ENCODE measurements at places on chromosomes 3 and 15. TPM values are rescaled to one million over a fixed set of nuclear protein-coding genes. Genes with fewer than 3 reads are reported as not detected.

GRCh38 chr3:68764554-68764953, 167.8 kb downstream of the TAFA4 start:
- no peaks in the 10 kb centered on the region for H3K27me3 ChIP-seq
- no peak for DNase-seq
- no peaks in the 10 kb centered on the region for H3K4me1 ChIP-seq
- no peak overlapping the region for H3K4me3 ChIP-seq

- H3K4me3 ChIP-seq = no peak overlapping the region
- H3K27ac ChIP-seq = no peak overlapping the region
- no peaks in the 10 kb centered on the region for H3K27me3 ChIP-seq
- DNase-seq = no peak
- no peaks in the 10 kb centered on the region for H3K4me1 ChIP-seq
Measured at GRCh38 chr15:82742134-82742533, 32.5 kb upstream of the AP3B2 start.

GRCh38 chr3:134029734-134030378, at the start of gene SLCO2A1:
TSS of gene SLCO2A1 (minus strand) at chr3:134029925. CDS start at chr3:134029802, 123 bp downstream.
- no peaks in the 10 kb centered on the region for H3K36me3 ChIP-seq
- peaks cover 22% of the 10 kb centered on the region for H3K27me3 ChIP-seq
- no peaks in the 10 kb centered on the region for H3K4me1 ChIP-seq
- H3K4me3 ChIP-seq = peak within 1 kb of the TSS; percentile 53
- DNase-seq = peak; percentile 40
- H3K27ac ChIP-seq = no peak within 1 kb of the TSS

The IFT57 gene
- total RNA-seq = 67.5 TPM

GRCh38 chr3:12471241-12471640, 13.0 kb upstream of the TSEN2 start:
- no peak overlapping the region for H3K27ac ChIP-seq
- H3K4me3 ChIP-seq = no peak overlapping the region
- no peaks in the 10 kb centered on the region for H3K27me3 ChIP-seq
- peak; percentile 54 for DNase-seq

GRCh38 chr3:133734305-133734704, 11.9 kb upstream of the TF start:
- DNase-seq = no peak
- H3K4me1 ChIP-seq = no peaks in the 10 kb centered on the region
- no peak overlapping the region for H3K4me3 ChIP-seq
- no peaks in the 10 kb centered on the region for H3K27me3 ChIP-seq
- no peaks in the 10 kb centered on the region for H3K36me3 ChIP-seq
- H3K27ac ChIP-seq = no peak overlapping the region

DNA sequence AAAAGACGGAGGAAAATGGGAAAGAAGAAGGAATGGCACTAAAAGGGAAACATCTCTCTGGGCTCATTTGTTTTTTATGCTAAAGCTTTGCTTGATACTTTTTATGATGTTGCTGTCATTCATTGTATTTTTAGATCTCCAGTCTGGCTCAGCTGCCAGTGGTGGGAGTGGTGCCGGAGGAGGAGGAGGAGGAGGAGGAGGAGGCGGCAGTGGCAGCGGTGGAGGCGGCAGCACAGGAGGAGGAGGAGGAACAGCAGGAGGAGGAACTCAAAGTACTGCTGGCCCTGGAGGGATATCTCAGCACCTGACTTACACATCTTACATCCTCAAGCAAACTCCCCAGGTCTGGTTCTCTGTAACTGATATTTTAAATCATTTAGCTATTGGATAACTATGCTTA, 49.6 kb downstream of the MAP6D1 start:
- no peak overlapping the region for H3K27ac ChIP-seq
- no peak overlapping the region for H3K4me3 ChIP-seq
- no peaks in the 10 kb centered on the region for H3K36me3 ChIP-seq
- peak; percentile 25 for DNase-seq
- no peaks in the 10 kb centered on the region for H3K4me1 ChIP-seq

GRCh38 chr3:121974601-121975111, 47.4 kb downstream of the ILDR1 start:
- no peaks in the 10 kb centered on the region for H3K4me1 ChIP-seq
- no peaks in the 10 kb centered on the region for H3K36me3 ChIP-seq
- DNase-seq = no peak
- H3K27me3 ChIP-seq = no peaks in the 10 kb centered on the region
- no peak overlapping the region for H3K27ac ChIP-seq

DNA sequence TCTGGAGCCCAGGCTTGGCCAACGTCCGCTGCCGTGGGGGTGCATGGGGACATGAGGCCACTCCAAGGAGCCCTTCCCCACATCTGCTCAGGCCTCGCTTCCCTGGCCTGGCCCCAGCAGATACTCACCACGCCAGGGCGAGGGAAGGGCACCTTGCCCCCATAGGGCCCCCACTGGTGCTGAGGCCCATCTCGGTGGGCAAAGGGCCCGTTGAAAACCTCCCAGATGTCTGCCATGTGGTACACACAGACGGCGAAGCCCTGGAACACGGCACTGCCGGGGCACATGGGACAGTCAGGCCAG, 4.7 kb downstream of the SEMA3G start:
- H3K36me3 ChIP-seq = no peaks in the 10 kb centered on the region
- H3K4me1 ChIP-seq = no peaks in the 10 kb centered on the region
- no peaks in the 10 kb centered on the region for H3K27me3 ChIP-seq
- DNase-seq = no peak

The GOLGA8S gene
- not detected for total RNA-seq

- H3K4me3 ChIP-seq = no peak overlapping the region
- no peaks in the 10 kb centered on the region for H3K36me3 ChIP-seq
- no peaks in the 10 kb centered on the region for H3K27me3 ChIP-seq
- no peak overlapping the region for H3K27ac ChIP-seq
- H3K4me1 ChIP-seq = peaks cover 11% of the 10 kb centered on the region
Measured at GRCh38 chr3:141452045-141452444, 34.8 kb upstream of the RASA2 start.

The FGD5 gene
- total RNA-seq = 4.4 TPM

The GPR87 gene
- not detected for total RNA-seq

GRCh38 chr15:31871166-31871886, 159.0 kb upstream of the CHRNA7 start:
- peak overlapping the region; percentile 68 for H3K27ac ChIP-seq
- peak; percentile 37 for DNase-seq
- H3K4me3 ChIP-seq = peak overlapping the region; percentile 50
- H3K27me3 ChIP-seq = no peaks in the 10 kb centered on the region
- no peaks in the 10 kb centered on the region for H3K36me3 ChIP-seq

- no peaks in the 10 kb centered on the region for H3K27me3 ChIP-seq
- DNase-seq = peak; percentile 48
- H3K4me1 ChIP-seq = no peaks in the 10 kb centered on the region
Measured at GRCh38 chr3:111667621-111668239, 72.6 kb upstream of the ZBED2 start.

GRCh38 chr15:90711418-90711824, 5.7 kb upstream of the BLM start:
- no peaks in the 10 kb centered on the region for H3K27me3 ChIP-seq
- no peaks in the 10 kb centered on the region for H3K36me3 ChIP-seq
- H3K4me1 ChIP-seq = no peaks in the 10 kb centered on the region
- DNase-seq = no peak
- H3K4me3 ChIP-seq = no peak overlapping the region

The SERPINI2 gene
- total RNA-seq = 0.40 TPM

DNA sequence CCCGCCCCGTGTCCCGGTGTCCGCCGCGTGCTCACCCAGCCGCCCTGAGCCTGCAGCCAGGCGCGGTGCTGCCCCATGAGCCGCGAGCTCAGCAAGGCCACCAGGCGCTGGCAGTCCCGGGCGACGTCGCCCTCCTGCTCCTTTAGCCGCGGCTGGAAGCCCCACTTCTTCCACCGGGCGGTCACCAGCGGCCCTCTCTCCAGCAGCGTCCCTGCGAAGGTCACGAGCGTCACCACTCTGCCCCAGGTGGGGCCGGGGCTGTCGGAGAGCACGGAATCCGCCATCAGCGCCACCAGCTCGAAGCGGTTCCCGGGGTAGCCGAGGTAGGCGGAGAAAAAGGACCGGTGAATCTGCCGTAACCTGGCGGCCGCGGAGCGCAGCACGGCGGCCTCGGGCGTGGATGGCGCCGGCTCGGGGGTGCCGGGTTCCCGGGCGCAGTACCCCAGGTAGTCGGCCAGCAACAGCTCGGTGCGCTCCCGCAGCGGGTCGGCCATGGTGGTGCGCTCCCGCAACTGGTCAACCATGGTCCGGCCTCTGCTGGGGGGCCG, 298 bp downstream of the BCL2L10 start:
- peak overlapping the region; percentile 41 for H3K4me3 ChIP-seq
- DNase-seq = peak; percentile 50
- no peak overlapping the region for H3K27ac ChIP-seq
- no peaks in the 10 kb centered on the region for H3K36me3 ChIP-seq
- H3K4me1 ChIP-seq = peaks cover 5% of the 10 kb centered on the region

The UROC1 gene
- not detected for total RNA-seq

- H3K27me3 ChIP-seq = no peaks in the 10 kb centered on the region
- peaks cover 4% of the 10 kb centered on the region for H3K4me1 ChIP-seq
- peak overlapping the region; percentile 71 for H3K27ac ChIP-seq
- DNase-seq = peak; percentile 87
Measured at GRCh38 chr3:183490653-183491052, 62.2 kb upstream of the MCF2L2 start.

DNA sequence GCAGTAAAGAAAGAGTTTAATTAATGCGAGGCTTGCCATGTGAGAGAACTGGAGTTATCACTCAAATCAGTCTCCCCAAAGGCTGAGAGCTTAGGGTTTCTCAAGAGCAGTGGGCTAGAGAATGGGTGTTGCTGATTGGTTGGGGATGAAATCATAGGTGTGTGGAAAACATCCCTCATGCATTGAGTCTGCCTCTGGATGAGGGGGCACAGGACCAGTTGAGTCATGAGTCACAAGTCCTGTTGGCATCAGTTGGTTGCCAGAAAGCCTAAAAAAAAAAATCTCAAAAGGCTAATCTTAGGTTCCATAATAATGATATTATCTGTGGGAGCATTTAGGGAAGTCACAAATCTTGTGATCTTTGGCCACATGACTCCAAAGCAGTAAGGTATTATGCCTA, 800.3 kb downstream of the TUSC7 start:
- H3K27me3 ChIP-seq = no peaks in the 10 kb centered on the region
- no peak for DNase-seq
- no peak overlapping the region for H3K4me3 ChIP-seq
- H3K27ac ChIP-seq = no peak overlapping the region
- no peaks in the 10 kb centered on the region for H3K36me3 ChIP-seq

GRCh38 chr3:161823910-161824309, 327.3 kb downstream of the OTOL1 start:
- no peaks in the 10 kb centered on the region for H3K36me3 ChIP-seq
- no peak for DNase-seq
- no peak overlapping the region for H3K4me3 ChIP-seq
- no peaks in the 10 kb centered on the region for H3K4me1 ChIP-seq
- no peaks in the 10 kb centered on the region for H3K27me3 ChIP-seq

DNA sequence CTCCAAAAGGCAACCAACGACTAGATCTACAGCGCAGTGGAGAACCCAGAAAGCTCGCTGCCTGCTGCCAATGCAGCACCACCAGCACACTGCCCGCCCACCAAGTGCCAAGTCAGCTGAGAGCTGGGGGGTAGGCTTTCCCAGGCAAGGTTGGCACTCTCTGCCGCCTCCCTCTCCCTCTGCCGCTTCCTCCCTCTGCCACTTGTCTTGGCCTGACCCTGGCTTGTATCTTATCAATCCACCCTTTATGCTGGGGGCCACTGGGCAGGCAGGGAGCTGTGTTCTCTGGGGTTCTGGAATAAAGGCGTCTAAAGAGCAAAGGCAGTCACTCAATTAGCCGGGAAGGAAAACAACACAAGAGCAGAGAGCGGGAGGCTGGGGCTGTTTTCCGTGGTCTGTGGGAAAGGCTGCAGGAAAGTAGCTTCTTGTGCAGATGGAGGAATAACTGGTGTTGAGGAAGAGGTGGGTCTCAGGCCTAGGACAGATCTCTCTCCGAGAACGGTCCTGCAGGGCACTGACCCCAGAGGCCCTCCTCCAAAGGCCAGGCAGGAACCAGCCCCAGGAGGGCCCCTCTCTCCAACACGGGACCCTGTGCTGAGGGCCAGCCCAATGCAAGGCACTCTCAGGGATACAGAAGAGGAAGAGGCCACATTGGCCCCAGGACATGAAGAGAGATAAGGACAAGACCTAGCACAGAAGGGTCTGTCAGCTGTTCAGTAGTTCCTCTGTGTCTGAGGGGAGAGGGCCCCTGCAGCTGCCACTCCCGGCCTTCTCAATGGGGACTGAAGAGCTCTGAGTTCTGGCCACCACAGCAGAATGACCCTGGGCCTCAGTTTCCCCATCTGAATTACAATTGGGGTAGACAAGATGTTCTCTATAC, 30.8 kb downstream of the ACSBG1 start:
- DNase-seq = peak; percentile 12
- H3K27me3 ChIP-seq = no peaks in the 10 kb centered on the region
- no peak overlapping the region for H3K4me3 ChIP-seq
- no peak overlapping the region for H3K27ac ChIP-seq
- H3K36me3 ChIP-seq = no peaks in the 10 kb centered on the region
